Stimulated activated CD8-positive, alpha-beta memory T cell treated with anti-CD3 and anti-CD28 coated beads, Interleukin-12 subunit alpha, Interleukin-12 subunit beta, amount 100 ng/mL, for 4 hours (primary cell): ENCODE measurements at places on chromosomes 11 and 22.

DNA sequence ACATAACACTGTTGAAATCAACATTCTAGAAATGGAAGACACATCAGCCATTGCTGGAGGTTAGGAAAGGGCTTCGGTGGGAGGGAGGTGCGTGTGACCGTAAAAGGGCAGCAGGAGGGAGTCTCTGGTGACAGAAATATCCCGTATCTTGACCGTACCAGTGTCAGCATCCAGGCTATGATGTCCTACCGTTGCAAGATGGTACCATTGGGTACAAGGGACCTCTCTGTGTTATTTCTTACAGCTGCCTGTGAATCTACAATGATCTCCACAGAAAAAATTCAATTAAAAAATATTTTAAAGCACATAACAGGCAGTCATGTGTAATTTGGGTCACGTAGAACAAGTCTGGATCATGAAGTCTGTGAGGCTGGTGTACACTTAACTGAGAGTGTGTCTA is 27.4 kb upstream of the SEPTIN5 start:
- no peak for DNase-seq

GRCh38 chr22:41831828-41832552 is 915 bp upstream of the SREBF2 start:
- no peak for DNase-seq

DNA sequence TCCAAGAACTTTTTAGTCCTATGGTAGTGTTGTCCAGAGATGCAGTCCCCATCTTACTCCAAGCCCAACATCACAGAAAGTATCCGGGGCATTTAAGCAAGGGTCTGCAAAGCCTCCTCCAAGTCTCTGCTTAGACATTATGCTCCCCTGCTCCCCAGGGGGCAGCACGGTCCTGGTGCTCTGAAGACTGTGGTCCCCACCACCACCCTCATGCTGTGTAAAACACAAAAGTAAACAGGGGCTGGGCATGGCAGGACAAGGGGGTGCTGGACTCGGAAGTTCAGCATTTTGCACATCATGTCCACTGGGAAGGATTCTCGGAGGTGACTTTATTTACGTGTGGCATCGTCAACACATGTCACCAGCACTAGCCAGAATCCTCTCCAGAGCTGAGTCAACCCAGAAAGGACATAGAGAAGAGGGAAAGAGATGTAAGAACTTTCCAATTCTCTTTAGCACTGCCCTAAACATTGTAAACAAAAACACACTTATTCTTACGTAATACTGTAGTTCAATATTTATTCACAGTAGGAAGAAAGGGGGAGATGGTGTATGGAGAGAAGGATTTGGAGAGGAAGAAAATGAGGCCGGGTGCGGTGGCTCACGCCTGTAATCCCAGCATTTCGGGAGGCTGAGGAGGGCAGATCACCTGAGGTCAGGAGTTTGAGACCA is 37.7 kb downstream of the TCIRG1 start:
- no peak for DNase-seq

DNA sequence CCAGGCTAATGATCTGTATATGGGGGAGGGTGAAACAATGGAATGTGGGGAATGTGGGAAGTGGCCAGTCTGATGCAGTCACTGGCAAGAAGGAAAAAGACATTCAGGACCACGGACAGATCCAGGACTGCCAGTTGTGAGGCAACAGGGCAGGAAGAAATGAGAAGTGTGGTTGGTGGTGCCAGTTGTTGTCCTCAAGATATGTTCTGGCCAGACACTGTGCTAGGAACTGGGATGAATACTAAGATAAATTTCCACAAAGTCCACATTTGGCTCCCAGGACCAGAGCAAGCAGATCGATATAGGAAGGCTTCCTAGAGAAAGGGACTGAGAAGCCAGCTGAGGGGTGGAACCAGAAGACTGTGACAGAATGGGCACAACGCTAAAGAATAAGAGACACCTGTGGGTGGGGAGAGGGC is 6.8 kb upstream of the TPBGL start:
- no peak for DNase-seq

DNA sequence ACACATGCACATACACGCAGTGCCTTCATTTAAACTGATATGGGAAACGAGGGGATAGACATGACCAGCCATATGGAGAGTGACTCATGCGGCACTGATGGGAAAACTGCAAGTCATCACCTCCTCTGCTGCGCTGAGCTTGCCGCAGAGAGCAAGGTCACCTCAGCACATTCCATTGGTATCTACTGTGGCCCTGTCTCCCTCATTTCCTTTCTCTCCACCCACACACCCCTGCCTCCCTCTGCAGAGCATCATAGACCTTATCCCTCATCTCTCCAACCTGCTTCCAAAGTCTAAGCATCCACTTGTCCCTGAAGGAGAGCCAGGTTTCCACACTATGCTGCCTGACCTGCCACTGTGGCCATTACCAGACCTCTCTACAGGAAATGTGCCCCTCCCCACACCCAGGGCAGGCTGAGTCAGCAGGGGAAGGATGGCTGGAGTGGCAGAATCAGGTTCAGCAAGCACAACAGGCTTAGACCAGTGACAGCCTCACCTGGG is 116.9 kb upstream of the SNX19 start:
- no peak for DNase-seq

GRCh38 chr11:120827820-120828219 is 196.1 kb upstream of the TBCEL start:
- DNase-seq: no peak

GRCh38 chr11:106540001-106540400 is 462.5 kb downstream of the AASDHPPT start:
- no peak for DNase-seq

GRCh38 chr11:21072558-21072957 is 403.2 kb downstream of the NELL1 start:
- DNase-seq: no peak

DNA sequence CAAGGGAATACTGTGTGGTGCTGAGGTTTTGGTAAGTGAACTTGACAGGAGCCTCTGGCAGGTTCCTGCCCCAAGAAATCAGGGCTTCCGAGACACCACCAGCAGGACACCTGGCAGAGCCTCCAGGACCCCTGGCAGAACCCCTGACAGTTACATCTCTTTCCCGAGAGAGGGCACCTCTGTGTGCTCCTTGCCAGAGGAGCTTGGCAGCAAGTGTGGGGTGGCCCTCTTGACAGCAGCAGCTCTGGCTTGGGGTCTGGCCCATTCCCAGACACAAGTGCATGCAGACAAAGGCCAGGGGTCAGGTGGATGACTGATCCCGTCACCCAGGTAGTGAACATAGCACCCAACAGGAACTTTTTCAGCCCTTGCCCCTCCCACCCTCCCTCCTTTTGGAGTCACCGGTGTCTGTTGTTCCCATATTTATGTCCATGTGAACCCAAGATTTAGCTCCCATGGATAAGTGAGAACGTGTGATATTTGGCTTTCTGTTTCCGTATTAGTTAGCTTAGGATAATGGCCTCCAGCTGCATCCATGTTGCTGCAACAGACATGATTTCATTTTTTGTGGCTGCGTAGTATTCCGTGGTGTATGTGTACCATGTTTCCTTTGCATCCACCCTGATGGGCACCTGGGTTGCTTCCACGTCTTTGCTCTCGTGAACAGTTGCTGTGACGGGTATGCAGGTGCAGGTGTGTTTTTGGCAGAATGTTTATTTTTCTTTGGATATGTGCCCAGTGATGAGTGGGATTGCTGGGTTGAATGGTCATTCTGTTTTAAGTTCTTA is 21.2 kb upstream of the OSBPL5 start:
- no peak for DNase-seq

DNA sequence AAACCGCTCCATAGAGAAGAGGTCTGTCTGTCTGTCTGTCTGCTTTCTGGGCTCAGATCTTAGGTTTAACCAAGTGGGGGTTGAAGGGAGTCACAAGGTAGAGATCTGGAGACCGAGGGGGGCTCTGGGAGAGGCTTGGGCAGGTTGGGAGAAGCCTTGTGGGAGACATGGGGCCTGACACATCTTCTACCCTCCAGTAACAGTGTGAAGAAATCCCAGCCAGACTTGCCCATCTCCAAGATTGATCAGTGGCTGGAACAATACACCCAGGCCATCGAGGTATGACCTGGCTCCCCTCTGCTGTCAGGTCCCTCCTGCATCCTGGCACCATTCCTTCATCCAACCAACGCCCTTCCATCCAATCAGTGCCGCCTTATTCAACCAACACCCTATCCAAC is 7.4 kb downstream of the PRR33 start:
- no peak for DNase-seq

DNA sequence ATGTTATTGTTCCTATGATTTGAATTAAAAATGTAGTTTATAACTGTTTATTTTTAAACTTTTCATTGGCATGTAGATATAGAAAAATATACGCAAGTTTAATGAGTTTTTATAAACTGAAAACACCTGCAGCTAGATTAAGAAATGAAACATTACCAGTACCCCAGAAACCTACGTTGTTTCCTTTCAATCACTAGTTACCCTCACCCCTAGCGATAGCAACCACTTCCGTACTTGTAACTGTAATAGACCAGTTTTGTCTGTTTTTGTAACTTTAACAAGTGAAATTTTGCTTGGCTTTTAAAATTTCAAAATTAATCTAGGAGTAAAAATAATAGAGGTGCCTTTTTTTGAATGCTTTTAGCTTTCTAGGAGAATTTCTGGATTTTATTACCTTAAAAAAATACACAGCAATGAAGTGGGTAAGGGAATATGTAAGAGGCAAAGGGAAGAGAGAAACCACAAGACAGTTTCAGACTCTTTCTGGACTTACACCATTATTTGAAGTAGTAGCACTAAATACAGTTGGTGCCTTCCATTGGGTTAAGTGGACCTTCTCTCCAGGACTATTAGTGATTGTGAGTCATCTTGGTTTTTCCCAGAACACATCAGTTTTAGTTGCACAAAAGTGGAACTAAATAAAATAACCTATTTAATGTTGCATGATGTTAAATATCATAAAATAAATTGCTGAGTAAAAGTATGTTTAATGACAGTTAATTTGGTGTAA is 18.7 kb upstream of the NAT10 start:
- no peak for DNase-seq

- DNase-seq: no peak
Observed at GRCh38 chr22:27212102-27212501, 554.7 kb downstream of the MIAT start.

GRCh38 chr11:74749127-74749964 is 697 bp downstream of the RNF169 start:
- peak; percentile 51 for DNase-seq
